ENCODE measurements at places on chromosomes 6 and 20.

GRCh38 chr6:6872459-6873344 lies 235.1 kb upstream of the RREB1 start:
- DNase-seq = no peak

- no peak for DNase-seq
Measured at GRCh38 chr6:167898673-167899311, 72.1 kb downstream of the AFDN start.

DNA sequence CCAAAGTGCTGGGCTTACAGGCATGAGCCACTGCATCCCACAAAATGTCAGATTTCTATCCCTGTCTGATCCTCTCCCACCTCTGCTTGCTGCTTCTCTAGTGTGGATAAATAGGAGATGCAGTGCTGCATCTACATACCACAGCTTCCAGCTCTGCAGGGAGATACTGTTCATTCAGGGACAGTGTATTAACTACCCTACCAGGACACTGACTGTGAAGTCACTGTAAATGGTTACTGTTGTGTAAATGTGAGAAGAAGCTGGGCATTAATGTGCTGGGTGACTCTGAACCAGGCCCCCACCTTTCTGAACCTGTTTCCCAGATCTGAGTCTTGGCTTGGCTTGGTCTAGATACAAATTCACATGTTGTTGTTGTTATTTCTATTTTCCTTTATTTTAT lies 488.6 kb upstream of the SULF2 start:
- no peak for DNase-seq

- DNase-seq = no peak
Measured at GRCh38 chr6:11270030-11271027, 37.9 kb upstream of the NEDD9 start.

GRCh38 chr6:138682704-138683527 lies 90.7 kb upstream of the CCDC28A start:
- no peak for DNase-seq

GRCh38 chr6:1904466-1904799 lies 294.7 kb downstream of the FOXC1 start:
- no peak for DNase-seq

DNA sequence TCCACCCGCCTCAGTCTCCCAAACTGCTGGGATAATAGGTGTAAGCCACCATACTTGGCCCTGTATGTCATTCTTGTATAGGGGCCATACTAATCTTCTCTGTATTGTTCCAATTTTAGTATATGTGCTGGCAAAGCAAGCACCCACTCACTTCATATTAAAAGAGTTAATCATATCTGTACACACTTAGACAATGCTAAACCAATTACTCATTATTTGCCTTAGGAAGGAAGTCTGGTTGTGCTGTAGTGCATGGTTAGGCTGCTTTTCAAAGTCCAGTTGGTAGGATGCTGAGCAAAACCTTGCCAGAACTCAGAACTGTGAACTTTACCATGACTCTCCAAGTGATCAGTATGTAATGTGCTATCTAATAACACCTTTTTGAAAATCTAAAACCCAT lies 88.6 kb downstream of the LIN28B start:
- DNase-seq = no peak

DNA sequence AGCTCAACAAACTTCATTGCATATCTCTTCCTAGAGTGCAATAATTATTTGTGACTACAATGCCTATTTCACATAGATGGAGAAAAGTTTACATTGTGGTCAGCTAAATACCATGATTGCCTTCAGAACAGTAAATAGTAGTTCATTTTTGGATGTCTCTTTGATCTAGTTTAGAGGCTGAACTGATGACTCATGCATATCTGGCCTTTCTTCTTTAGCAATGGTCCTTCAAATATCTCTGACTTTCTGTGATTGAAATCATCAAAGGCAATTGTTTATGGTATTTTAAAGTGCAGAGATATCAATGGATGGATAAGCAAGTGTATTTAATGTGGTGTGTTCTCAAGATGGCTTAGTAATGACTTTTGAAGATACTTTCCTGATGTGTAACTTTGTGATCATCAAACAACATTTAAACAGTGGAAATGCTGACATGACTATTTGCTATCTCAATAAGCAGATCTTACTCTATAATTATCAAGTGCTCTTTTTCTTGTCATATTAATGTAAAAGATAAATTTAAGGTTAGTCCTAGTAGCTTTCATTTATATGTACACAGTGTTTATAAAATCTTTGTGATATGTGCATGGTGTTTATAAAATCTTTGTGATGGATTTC lies 523.7 kb upstream of the SLC35B3 start:
- no peak for DNase-seq

- no peak for DNase-seq
Measured at GRCh38 chr6:128826606-128827005, 56.3 kb upstream of the LAMA2 start.

GRCh38 chr20:37741055-37741454 lies 47.2 kb downstream of the CTNNBL1 start:
- DNase-seq = no peak

- no peak for DNase-seq
Measured at GRCh38 chr6:2599817-2600216, 150.9 kb downstream of the MYLK4 start.

DNA sequence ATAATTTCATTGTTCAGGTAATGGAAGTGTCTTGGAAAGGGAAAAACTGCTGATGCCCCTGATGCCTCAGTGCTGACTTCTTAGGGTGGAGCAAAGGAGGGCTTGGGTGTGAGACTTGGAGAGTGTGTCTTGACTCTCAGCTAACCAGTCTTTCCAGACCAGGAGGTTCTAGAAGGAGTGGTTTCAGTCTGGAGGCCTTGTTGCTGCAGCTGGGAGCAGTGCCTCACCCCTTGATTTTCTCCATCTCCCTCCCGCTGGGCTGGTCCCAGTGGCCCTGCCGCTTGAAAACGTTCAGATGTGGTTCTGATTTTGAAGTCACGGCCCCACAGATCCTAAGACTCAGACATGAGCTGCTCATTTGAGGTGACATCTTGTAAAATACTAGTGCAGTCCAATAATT lies 5.4 kb downstream of the DSP start:
- no peak for DNase-seq

DNA sequence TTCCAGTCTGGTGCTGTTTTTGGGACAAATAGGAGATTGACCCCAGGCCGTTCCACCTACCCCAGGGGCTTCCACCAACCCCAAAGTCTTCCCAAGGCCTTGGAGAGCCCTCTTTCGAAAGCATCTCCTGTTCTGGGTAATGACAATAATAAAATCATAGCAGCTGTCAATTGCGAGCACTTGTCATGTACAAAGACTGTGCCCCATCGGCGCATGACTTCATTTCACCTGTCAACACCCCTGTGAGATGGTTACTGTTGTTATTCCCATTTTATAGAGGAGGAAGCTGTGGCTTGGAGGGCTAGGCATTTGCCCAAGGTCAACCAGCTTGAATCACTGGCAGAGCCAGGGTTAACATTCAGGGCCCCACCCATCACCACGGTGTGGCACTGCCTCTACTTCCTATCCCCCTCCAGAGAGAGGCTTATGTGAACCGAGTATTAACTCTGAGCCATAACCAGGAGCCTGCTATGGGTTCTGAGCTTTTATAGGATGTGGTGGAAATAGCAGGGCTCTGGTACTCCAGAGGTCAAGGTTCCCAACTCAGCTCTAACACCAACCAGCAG lies 51.2 kb downstream of the HNF4A start:
- no peak for DNase-seq

DNA sequence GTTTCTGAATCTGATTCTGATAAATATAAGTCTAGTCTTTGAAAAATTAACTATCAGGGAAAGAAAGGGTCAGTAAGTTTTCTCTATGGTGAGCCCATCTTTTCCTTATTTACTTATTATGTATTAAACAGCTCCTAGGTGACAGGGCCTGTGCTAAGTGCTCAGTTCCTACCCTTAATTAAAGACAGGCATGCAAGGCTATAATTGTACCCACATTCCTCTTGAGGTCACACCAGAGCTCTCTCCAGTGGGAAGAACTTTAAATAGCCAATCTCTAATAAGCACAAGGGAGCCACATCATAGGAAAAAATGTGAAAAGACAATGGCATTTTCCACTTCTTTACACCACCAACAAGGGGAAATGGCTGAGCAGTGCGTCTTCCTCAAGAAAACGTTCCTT lies 421.8 kb upstream of the SLC35B3 start:
- DNase-seq = no peak

GRCh38 chr6:11192167-11192566 lies 40.3 kb downstream of the NEDD9 start:
- no peak for DNase-seq

DNA sequence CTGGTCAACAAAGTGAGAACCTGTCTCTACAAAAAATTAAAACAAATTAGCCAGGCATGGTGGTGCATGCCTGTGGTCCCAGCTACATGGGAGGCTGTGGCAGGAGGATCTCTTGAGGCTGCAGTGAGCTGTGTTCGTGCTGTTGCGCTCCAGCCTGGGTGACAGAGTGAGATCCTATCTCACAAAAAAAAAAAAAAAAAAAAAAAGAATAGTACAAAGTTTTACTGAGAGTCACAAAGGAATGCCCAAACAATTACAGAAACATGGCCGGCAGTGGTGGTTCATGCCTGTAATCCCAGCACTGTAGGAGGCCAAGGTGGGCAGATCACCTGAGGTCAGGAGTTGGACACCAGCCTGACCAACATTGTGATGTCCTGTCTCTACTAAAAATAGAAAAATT lies 14.8 kb upstream of the DSTN start:
- DNase-seq = no peak

GRCh38 chr6:3825851-3826581 lies 23.2 kb upstream of the FAM50B start:
- DNase-seq = no peak

DNA sequence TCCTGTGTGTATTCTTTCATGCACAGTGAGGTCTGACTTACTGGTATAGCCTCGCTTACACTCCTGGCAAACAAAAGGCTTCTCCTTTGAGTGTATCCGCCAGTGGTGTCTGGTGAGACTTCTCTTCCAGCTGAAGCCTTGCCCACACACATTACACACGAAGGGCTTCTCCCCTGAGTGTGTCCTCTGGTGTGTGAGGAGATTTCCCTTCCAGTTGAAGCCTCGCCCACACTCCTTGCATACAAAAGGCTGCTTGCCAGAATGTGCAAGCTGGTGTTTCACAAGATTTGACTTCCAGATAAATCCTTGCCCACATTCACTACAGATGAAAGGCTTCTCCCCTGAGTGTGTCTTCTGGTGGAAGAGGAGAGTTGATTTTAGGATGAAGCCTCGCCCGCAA lies 21.5 kb downstream of the ZNF337 start:
- DNase-seq = no peak

DNA sequence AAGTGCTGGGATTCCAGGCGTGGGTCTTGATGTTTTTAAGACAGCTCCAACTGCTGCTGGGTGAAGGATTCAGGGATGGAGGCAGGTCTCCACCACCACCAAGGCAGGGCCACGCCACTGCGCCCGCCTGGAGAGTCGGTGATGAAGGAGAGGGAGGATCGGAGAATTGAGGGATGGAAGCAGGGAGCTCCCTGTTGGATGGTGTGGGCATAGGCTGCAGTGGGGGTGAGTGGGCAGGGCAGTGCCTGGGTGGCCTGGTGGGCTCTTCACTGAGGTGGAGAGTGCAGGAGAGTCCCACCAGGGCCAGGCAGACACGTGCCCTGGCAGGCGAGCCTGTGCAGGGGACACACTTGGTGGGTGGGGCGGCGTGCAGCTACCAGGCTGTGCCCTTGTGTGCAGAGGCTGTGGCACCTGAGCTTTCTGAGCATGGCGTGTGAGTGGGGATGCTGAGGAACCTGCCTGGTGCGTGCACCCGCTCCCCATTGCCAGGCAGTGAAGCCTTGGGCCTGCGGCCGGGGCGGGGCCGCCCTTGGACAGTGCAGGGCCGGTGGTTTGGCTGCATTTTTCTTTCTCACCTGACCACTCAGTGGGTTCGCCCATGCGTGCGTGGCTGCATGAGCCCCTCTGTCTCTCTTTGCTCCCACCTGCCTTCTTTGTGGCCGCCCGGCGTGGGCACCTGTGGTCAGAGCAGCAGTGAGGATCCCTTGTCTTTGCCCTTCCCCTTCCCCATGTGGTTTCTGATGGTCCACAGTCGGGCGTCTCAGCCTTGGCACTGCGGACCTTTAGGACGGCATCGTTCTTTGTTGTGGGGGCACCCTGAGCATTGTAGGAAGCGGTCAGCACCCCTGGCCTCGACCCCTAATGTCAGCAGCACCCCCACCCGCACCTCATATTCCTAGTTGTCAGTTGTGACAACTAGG lies 11.3 kb downstream of the RBM38 start:
- no peak for DNase-seq

- DNase-seq = no peak
Measured at GRCh38 chr6:13848522-13849150, 34.3 kb upstream of the MCUR1 start.

DNA sequence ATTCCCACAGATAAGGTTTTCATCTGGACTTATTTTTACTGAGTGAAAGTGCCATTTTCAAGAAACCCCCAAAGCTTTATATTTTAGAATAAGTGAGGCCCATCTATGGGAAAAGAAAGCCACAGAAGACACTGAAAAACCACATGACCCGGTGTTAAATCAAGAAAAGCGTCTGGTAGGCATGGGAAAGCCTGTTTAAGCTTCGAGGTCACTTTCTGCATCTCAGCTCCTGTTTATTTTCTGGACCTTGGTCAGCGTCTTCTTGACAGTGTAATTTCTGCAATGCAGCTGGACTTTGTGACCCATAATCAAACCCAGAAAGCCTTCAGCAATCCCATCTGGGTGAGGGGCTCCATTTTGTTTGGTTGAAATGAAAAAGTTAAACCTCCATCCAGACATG lies 59.6 kb upstream of the NEDD9 start:
- no peak for DNase-seq

GRCh38 chr6:10719964-10720264 lies 3.0 kb upstream of the TMEM14C start:
- DNase-seq = no peak

- DNase-seq = no peak
Measured at GRCh38 chr20:58239216-58239615, 10.8 kb upstream of the ANKRD60 start.

DNA sequence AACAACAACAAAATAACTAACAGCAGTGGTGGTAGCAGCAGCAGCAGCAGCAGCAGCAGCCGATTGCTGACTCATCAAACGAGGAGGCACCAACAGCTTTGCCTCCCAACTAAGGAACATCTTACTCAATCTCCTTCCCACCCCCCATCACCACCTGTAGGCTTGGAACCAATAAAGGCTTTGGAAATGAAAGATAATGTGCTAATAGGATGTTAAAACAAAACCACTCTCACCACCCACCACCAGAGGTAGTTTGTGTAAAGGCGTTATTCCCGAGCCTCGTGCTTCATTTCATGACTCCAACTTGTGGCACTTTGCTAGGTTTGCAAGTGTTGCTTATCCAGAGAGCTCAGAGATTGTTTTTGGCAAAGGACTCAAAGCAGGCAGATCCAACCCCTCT lies 346.5 kb downstream of the CD83 start:
- DNase-seq = peak; percentile 28

- no peak for DNase-seq
Measured at GRCh38 chr6:109318328-109318876, 63.9 kb downstream of the CD164 start.

DNA sequence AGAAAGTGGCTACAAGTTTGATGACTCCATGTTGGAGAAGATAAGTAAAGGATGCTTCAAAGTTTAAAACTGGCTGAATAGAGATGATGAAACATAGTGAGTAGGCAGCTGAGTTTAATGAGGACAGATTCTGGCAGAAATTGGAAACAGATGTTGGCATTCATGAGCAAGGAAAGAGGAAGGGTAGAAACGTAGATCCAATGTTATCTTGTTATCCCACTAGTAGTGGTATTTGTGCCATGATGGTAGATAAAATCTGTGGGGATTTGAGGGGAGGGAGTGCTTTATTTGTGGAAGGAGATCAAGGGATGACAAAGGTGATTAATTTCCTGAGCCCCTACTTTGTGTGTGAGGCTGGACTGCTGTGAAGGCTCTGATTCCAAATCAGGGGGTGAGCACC lies 69.5 kb downstream of the MRAP2 start:
- DNase-seq = no peak

- no peak for DNase-seq
Measured at GRCh38 chr6:134434019-134434942, 116.4 kb upstream of the SGK1 start.
